Tongue (tissue), 3 donors: ENCODE measurements at places on chromosomes 13 and 19. TPM values are rescaled to one million over a fixed set of nuclear protein-coding genes. Genes with fewer than 3 reads are reported as not detected.

DNA sequence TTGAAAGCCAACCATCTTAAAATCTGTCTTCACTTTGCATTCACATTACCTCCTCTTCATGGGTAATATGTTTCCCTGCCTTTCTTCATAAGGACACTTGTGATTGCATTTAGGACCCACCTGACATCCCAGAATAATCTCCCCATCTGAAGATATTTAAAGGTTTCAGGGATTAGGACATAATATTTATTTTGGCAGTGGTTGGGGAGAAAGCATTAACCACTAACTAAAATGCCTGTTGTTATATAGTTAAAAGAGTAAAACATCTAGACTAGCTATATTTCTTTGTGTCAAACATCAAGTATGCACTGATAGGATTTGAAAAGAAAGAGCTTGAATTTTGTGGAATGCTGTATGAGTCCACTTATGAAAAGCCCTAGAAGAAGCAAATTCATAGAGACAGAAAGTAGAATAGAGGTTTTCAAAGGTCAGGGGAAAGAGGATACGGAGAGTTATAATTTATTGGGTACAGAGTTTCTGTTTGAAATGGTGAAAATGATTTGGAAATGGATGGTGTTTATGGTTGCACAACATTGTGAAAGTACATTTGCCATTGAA is 457.7 kb upstream of the SPRY2 start:
- DNase-seq, result no peak

GRCh38 chr19:48817585-48818124 is 6.8 kb upstream of the BCAT2 start:
- DNase-seq, result no peak

DNA sequence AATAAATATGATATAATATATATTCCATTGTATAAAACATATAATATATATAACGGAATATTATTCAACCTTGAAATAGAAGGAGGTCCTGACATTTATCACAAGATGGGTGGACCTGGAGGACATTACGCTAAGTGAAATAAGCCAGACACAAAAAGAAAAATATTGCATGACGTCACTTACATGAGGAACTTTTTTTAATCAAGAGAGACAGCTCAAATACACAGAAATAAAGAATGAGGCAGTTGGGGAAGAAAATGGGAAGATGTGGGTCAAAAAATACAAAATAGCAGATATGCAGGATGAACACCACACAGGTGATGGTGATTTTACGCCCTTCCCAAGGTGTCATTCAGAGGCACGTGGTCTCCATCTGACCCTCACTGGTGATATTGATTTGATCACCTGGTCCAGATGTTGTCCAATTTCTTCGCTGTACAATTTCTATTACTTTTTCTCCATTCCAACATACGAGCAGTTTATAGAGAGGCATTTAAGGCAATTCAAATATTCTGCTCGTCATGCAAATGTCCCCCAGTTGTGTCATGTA is 513 bp upstream of the ZNF317 start:
- DNase-seq, result peak; percentile 16

- no peak for DNase-seq
Measured at GRCh38 chr13:76836311-76836710, 49.9 kb downstream of the KCTD12 start.

- no peak for DNase-seq
Measured at GRCh38 chr19:10518444-10519361, 1.5 kb upstream of the S1PR5 start.

GRCh38 chr19:11131471-11131870 is 24.1 kb downstream of the SPC24 start:
- DNase-seq, result no peak

- peak; percentile 82 for DNase-seq
Measured at GRCh38 chr19:39410017-39410830, 2.2 kb upstream of the PLEKHG2 start.

Gene CYP4F22
- not detected for total RNA-seq
